ENCODE measurements at places on chromosomes 4 and X.
A peak's percentile ranks its signal among the peaks of the same experiment; 100 is the strongest.

DNA sequence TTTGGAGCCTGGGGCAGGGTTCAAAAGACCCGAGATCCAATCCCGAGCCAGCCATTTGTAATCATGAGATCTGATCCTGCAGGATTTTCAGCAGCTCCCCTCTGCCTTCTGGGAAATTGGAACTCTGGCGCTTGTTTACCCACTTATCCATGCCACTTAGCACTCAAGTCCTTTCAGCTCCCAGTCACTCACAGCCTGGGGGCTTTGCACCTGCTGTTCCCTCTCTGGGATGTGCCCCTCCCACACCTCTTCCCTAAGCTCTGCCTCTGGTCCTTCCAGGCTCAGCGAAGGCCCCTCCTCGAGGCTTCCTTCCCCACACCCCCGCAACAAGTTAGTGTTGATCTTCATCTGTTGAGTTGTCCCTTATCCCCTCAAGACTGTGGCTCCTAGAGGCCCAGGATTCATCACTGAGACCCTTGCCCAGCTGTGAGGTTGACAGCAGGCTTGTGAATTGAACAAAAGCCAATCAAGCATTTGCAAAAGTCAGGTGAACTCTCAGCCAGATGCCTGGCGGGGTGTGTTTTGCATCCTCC is 99.1 kb upstream of the AFAP1 start:
- no peak for DNase-seq

- no peak for DNase-seq
These were observed 255.3 kb downstream of the RAPGEF2 start for GRCh38 chr4:159358226-159358625.

DNA sequence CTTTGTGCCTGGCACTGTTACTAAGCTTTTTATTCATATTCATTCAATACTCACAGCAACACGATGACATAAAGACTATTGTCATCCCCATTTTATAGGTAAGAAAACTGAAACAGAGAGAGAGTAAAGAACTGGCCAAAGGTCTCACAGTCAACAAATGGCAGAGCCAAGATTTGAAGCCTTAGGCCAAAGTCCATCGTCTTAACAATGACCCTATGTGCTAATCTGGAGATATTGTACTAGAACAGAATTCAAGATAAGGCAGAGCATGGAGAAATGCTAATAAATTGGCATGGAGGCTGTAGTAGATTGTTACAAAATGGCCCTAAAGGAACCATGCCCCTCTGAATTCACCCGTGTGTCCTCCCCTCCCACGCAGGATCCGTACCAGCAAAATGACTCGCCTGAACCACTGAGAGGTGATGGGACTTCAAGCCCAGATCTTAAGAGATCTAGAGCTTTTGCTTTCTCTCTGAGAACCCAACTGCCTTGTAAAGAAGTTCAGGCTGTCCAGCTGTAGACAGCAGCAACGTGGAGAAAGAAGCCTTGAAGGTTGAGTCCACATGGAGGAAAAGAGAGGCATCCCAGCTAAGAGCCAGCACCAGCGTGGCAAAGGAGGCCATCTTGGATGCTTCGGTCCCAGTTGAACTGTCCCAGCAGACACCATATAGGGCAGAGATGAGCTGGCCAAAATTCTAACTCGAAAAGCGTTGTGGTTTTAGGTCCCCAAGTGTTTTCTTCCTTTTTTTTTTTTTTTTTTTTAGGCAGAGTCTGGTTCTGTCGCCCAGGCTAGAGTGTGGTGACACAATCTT is 52.8 kb upstream of the RBM47 start:
- DNase-seq, result peak; percentile 25

DNA sequence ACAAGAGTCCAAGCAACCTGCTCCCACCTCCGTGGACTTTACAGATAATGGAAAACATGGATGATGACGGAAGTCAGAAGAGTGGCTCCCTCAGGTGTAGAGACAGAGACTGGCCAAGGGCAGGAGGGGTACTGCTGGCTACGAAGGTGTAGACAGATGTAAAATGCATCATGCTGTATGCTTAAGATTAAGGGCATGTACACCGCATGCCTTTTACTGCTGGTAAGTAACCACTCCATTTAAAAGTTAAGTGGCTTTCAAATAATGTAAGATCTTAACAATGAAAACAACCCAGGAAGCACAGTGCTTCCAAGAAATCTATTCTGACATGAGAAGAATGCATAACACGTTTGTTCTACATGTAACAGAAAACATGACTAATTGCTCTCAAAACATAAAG is 76.9 kb upstream of the FAM9B start:
- no peak for DNase-seq

- no peak for DNase-seq
These were observed 97.0 kb upstream of the LNX1 start for GRCh38 chr4:53688186-53688790.

DNA sequence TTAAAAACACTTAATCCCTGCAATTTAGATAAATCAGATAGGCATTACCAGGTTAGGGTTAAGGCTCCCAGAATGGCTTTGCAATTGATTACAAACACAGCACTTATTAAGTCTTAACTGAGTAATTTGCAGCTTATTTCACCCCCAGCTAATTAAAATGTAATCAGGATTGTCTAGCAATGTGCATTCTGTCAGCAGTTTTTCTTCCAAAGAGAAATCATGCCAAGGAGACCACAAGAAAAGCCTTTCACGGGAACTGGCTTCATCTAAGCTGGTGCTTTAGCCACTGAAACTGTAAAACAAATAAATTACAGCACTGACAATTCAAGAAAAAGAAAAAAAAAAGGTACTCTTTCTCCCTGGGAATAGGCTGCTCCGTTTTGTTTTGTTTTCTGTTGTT is 2.1 kb downstream of the ANOS1 start:
- DNase-seq, result no peak

DNA sequence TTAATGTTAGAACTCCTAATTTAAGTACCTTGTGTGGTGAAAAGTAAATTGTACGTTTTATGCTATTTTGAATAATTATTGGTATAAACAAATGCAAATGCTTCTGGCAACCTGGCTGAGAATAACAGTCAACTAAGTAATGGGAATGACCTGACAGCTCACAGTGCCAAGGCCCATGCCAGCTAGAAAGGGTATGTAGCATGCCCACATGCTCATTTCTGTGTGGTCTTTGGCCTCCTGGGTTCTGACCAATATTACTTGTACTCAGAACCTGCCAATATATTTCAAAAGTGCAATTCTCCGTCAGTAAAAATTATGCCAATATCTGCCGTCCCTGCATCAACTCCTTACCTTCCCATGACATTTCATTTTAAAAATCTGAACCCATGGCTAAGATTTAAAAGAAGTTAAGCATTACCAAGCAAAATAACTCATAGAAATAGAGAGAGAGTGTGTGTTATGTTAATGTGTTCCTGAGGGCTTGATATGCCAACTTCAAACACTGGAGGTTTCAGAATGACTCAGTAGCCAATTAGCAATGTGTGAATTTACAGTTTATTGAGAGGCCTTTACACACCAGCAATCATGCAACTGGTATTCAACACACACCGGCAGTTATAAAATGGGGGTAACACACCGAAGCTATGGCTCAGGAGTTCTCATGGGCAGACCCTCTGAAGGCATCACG is 820.8 kb downstream of the FSTL5 start:
- DNase-seq, result no peak

DNA sequence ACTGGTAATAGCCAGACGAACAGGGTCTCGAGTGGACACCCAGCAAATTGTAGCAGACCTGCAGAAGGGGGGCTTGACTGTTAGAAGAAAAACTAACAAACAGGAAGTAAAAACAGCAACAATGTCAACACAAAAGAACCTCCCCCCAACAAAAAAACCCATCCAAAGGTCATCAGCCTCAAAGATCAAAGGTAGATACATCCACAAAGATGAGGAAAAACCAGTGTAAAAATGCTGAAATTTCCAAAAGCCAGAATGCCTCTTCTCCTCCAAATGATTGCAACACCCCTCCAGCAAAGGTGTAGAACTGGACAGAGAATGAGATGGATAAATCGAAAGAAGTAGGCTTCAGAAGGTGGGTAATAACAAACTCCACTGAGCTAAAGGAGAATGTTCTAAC is 313.0 kb upstream of the TEX13C start:
- no peak for DNase-seq

GRCh38 chrX:108726748-108727147 is 9.6 kb downstream of the IRS4 start:
- DNase-seq, result no peak

DNA sequence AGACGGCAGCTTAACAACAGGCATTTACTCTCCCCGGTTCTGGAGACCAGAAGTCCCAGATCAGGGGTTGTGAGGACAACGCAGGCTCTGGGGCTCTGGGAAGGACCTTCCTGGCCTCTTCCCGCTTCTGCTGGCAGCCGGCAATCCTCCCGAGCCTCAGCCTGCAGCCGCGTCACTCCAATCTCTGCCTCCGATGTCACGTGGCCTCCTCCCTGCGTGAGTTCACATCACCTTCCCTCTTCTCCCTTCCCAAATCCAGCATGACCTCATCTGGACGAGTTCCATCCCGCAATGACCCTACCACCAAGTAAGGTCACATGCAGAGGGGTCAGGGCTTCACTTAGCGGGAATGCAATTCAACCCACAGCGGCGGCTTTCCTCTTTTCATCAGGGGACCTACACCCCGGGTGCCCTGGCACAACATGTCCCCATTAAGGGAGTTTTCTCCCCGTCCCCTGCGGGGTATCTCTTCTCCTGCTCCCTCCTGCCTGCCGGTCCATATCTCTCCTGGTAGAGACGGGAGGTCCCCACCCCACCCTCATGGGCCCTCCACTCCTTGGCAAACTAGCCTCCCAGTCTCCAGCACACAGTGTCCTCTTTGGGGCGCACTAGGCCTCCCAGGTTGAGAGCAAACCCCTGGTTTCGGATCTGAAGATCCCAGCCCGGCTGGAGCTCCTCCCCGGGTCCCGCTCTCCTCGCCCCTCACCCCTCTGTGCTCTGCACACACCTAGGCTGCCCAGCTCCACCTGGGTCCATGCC is 25.5 kb downstream of the ABLIM2 start:
- no peak for DNase-seq

DNA sequence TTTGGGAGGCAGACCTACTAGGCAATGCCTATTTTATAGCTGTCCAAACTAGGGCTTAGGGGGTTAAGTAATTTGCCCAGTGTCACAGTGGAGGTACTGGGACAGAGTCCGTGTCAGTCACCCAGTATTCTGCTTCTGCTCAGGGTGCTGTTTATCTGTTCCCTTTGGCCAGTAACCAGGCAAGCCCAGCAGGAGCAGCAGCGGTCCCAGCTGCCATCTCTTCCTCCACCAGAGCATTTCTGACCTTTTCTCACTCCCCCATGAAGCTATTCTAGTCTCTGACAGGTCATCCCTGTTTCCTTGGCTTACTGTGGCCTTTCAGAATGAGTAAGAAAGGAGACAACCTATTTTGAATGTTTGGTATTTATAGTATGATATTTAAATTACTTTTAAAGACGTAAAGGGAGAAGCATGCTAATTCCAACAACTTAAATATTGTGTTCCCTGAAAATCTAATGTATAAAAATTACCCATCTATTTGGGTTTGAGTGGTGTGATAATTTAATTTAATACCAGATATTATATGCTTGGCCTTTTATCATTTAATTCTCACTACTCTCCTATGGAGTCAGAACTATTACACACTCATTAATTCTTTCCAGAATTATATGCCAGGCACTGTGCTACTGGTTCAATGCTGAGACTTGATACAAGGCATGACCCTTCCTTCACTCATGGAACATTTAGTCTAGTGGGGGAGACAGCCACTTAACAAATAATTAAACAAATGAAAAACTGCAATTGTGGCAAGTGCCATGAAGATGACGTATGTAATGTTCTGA is 60.6 kb downstream of the RPS6KA3 start:
- DNase-seq, result no peak

DNA sequence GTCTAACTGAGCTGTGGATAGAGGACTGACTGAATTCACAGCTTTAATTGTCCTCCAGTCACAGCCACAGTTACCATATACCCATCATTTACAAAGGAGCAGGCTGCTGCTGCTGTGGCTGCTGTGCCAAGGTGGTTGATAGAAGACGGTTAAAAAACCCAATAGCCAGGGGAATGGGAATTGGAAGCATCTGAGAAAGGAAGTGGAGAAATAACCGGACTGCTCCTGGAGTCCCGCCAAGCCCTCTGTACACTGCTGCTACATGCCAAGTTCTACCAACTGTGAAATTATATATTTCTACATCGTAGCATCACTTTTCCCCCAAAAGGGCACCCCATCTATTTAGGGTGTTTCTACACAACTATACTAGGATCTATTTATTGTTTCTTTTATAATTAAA is 279.7 kb upstream of the ARX start:
- no peak for DNase-seq

GRCh38 chrX:112571388-112571787 is 108.3 kb downstream of the LHFPL1 start:
- DNase-seq, result no peak

DNA sequence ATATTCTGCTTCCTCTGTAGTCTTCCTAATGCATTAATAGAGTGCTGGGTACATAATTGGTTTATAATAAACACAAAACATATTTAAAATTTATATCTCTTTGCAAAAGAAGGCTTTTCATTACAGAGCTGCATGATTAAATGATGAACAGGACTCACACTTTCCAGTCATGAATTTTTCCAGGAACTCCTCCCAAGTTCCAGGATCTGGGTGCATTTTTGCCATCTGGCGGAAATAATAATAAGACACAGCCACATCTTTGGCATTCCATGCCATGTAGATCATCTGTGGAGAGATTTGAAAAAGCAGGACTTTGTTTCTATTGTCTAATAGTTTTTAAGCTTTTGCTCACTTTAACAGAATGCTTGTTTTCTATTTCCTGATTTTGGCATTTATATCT is 40.2 kb upstream of the SULT1B1 start:
- no peak for DNase-seq

DNA sequence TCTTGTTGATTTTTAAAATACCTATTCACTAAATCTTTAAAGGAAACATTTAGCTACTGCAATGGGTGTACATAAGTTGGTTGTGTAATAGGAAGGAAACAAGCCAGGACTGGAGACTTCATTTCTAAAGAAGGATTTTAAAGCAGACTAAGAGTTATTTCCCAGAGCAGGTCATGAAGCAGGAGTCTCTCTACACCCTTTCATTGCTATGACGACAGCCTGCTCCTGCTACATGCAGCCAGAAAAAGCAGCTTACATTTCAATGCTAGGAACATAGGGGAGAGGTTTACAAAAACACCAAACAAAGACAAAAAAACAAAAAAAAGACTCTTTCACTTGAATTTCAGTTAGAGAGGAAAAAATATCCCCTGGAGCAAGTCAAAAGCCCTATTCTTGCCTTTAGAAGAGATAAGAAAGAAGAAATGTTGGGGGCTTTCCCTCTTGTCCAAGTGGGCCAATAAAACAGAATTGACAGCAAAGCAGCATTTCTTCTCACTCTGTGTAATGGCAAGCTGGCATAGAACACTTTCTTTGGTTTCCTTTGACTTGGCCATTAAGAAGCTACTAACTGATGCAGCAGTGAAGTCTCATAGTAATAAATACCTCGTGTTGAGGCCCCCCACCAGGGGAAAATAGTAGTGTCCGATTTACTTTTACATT is 3.4 kb downstream of the SPARCL1 start:
- no peak for DNase-seq

- DNase-seq, result no peak
These were observed 109.5 kb downstream of the CDKL5 start for GRCh38 chrX:18534949-18535348.

DNA sequence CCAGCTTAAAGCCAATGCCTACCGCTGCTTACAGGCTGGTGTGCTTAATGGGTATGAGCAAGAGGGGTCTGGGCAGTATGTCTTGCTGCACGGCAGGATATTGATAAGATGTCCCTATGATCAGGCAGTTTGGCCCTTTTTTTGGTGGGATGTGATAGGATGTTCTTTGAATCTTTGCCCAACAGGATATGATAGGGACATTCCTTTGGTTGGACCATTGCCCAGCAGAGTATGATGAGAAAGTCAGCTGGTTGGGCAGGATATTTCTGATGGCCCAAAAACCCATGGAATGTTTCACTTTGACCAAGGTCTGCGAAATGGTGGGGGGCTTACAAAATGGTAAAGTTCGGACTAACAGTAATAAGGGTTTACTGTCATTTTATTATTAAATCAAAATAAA is 1060.6 kb downstream of the STIM2 start:
- DNase-seq, result no peak
